ENCODE measurements at places on chromosomes 13 and 19.
A peak's percentile ranks its signal among the peaks of the same experiment; 100 is the strongest.

GRCh38 chr19:47280183-47280797, 5.6 kb downstream of the INAFM1 start:
- DNase-seq = peak; percentile 45

GRCh38 chr13:80314711-80315653, 25.9 kb downstream of the SPRY2 start:
- no peak for DNase-seq

DNA sequence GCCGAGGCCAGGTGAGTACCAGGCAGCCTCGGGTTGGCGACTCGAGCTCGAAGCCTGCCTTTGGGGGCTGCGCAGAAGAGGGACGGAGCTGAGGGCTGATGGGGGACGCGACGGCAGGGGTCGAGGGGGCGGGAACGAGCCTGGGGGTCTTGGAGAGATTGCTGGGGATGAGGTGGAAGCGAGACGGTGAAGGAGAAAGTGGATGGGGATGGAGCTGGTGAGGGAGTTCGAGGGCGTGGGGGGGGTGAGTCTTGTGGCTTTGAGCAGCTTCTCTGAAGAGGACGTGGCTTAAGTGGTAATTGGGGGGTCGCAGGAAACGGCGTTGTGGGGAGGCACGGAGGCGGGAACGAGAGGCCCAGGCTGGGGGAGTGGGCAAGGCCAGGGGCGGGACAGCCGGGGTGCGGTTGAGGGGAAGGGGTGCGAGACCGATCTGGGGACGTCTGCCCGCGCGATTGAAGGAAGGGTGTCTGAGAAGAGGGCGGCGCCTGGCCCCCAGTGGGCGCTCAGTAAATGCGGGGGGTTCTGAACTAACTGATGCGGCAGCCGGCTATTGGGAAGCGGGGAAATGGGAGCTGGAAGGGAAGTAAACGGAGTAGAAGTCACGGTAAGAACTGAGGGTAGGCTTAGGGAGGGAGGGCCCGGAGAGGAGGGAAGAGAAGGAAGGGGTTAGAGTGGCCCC, 426 bp downstream of the MYO9B start:
- peak; percentile 37 for DNase-seq

DNA sequence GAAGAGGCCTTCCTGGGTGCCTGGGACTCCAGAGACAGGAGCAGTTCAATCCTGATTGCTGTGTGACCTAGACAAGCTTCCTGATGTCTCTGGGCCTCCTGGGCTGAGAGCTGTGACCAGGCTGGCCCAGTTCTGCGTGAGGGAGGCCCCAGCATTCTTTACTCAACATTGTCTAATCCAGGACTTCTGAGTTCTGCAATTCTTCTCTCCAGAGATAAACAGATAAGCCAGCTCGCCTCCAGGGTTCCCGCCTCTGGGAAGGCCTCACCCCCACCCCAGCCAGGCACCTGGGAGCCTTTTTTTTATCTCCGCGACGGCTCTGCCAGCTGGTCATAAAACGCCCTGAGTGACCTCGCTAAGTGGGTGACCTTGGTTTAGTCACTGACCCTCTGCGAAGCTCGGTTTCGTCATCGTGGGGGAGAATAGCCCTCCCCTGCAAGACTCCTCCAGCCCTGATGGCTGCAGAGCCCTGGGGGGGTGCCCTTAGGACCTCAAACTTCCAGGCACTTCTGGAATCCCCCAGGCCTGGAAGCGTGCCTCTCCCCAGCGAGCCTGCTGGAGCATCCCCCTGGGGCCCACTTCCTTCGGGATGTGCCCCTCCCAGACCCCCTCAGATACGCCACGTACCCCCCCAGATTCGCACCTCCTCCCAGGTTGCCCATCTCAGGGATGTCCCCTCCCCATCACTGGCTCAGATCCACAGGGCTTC, 1.9 kb downstream of the SULT2B1 start:
- DNase-seq = no peak

GRCh38 chr19:1131718-1132551, 28.1 kb downstream of the GPX4 start:
- peak; percentile 77 for DNase-seq

DNA sequence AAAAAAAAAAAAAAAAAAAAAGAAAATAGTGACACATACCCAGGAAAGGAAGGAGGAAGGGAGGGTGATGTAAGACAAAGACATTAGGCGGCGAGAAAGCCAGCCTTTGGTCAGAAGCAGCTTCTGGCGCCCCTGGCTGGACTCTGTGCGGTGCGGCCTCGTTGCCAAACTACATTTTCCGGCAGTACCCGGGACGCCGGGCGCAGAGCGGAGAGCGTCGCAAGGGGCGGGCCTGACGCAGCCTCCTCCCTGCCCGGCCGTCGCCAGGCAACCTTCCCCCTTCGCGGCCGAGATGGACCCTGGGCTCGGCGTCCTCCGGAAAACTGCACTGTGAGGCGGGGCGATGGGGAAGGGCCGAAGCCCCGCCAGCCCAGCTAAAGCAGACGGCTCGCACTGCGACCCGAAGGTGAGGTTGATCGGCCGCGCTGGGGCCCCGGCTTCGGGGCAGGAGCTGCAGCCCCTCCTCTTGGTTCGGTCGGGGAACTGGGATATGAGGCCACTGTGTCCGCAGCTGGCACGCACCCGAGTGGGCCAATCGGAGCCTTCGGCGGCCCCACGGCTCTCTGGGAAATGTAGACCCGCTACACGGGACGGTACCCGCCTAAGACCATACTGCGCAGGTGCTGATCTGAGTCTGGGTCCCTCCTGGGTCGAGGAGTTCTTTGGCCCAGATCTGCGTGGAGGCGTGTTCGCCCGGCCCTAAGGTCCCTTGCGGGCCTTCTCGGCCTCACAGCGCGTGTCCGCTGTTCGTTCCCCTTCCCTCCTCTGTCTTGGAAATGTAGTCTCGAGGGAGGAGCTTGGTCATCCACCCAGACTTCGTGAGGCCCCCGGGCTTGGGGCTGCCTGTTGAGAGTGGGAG, 2.3 kb upstream of the MZF1 start:
- DNase-seq = peak; percentile 64

DNA sequence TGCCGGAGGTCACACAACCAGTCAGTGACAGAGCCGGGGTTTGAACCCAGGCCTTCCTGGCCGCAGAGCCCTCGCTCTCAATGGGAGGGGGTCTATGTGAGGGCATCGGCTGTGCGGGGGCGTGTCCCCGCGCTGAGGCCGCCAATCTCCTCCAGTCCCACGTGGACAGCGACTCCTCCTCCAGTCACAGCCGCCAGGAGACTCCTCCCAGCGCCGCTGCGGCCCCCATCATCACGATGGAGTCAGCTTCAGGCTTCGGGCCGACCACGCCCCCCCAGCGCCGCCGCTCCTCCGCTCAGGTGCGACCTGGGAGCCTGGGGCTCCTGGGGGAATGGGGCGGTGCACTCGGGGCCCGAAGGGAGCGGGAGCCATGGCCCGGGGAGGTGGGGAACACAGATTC, 6.0 kb downstream of the SPRED3 start:
- peak; percentile 58 for DNase-seq

DNA sequence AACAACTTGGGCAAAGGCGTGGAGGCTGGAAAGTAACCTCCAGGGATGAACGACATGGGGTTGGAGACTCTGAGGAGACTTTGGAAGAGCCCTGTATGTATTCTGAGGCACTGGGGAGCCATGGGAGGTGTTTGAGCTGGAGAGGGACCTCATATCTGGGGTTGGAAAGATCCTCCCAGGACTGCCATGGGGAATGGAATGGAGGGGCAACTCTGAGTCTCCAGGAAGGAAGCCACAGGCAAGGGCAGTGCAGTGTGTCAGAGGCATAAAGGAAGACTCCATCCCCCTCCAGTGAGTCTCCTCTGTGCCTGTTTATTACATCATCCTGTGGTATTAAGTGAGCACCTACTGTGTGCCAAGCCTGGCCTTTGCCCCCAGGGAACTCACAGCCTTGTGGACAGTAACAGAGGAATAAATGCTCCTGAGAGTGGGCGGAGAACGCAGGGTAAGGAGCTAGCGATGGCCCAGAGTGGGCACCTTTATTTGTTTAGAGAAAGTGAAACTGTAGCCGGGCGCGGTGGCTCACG, 7.7 kb downstream of the PEAK3 start:
- no peak for DNase-seq

DNA sequence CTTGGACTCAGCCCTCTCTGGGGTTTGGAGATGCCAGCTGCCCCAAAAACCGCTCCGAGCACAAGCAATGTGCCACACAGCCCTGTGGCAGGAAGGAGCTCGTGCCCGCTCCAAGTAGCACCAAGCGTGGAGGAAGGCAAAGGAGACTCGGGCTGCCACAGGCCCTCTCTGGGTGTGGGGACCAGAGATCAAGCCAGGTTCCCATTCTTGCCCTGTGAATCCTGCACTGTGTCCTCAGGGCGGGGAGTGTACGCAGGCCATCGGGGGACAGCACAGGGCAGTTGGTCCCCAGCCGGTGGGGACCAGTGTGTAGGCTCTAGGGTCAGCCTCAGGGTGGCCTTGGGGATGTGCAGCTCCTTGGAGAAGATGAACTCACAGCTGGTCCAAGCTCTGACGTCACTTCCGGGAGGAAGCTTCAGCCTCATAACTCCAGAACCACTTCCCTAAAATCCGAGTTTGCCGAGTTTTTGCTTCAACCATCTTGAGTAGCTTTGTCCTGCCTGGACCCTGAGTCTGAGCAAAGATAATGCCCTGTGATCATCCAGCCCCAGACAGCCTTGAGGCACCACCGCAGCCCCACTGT, 9.3 kb upstream of the CPAMD8 start:
- no peak for DNase-seq

GRCh38 chr13:55263045-55263444, 1877.7 kb upstream of the PRR20A start:
- no peak for DNase-seq

DNA sequence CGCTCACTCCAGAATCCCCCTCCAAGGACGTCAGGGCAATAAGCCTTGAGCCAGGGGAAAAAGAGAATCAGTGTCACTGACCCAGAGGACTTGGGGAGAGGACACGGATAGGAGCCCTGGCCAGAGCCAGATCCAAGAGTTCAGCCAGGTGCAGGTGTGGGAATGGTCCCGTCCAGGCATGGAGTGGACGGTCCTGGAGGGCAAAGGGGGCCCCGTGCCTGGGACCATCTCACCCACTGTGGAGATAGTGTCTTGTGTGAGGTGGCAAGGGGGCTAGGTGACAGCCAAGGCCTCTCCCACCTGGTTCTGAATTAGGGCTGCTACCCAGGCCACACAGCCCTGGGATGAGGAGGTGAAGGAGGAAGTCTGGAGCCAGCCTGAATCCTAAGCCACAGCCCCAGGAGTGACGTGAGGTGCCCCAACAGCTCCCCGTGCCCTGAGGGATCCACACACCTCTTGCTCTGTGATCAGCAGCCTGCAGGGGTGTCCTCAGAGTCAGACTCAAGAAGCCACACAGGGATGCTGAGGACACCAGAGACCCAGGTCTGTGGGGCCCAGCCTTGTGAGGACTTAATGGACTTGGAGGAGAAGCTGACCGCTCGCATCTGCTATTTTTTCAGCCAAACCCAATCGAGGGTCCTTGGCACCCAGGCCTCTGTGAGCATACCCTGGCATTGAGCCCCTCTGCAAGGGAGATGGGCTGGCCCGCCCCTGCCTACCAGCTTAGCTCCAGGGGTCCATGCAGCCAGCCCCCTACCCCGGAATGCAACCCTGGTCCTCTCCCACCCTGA, 16.4 kb upstream of the ZNF14 start:
- DNase-seq = no peak

DNA sequence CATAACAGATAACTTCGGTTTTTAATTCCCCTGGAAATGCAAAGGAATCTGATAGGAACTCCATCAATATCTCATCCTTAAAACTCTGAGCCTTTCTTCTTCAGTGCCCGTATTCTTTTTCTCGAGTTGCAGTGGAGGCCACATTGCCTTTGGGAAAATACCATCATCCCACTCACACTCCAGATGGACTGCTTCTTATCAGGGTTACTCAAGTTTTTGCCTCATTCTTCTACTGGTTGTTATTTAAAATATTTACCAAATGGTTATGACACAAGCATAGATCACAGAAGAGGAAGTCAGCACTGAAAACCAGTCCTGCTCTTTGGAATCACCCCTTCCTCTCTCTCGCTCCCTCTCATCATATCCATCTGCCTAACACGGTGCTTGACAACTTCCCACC, 1020.5 kb upstream of the SLC10A2 start:
- DNase-seq = no peak

DNA sequence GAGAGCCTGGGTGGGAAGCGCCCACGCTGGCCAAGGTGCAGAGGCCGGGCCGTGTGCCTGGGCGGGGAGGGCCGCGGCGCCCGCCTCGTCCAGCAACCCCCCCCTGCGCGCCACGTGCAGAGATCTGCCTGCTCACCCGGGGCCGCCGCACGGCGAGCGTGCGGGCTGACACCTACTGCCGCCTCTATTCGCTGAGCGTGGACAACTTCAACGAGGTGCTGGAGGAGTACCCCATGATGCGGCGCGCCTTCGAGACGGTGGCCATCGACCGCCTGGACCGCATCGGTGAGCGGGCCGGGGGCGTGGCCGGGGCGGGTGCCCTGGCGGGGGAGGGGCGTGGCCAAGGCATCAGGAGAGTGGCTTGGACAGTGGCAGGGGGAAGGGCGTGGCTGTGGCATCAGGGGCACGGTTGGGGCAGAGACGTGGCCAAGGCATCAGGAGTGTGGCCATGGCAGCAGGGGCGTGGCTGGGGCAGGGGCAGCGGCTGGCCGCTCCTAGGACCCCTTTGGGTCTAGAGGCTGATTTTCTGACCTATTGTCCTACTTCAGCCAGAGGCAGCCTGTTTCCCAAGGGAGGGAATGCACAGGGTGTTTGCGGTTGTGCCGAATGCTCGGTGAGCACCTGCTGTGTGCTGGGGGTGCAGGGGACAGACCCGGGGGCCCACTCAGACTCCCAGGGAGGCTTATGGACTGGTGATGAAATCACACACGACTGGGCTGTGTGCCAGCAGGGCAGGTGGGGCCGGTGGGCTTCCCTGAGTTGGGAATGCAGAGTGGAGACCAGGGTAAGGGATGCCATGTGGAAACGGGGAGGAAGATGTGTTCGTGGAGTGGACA, 19.4 kb downstream of the POLRMT start:
- DNase-seq = no peak

DNA sequence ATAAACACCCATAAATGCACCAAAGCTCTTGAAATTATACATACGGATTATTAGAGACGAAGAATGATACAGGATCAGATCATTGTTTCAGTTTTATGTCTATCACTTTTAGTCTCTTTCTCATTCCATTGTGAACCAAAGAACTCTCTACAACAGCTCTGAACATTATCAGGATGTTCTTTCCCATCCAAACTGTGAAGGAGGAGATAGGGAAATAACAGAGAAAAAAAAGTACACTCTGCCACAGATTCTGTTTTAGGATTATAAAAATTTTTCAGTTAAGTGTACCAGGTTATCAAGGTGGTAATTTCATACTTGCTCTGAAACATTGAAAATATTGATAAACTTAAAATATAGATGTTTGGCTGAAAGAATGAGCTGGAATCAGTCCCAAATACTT, 270.9 kb downstream of the MZT1 start:
- no peak for DNase-seq
